Activated naive CD4-positive, alpha-beta T cell treated with anti-CD3 and anti-CD28 coated beads, Interleukin-2, amount 10 ng/mL, durations not matched to agents 7 days and 5 days (primary cell): ENCODE measurements at places on chromosomes 7 and 10.

DNA sequence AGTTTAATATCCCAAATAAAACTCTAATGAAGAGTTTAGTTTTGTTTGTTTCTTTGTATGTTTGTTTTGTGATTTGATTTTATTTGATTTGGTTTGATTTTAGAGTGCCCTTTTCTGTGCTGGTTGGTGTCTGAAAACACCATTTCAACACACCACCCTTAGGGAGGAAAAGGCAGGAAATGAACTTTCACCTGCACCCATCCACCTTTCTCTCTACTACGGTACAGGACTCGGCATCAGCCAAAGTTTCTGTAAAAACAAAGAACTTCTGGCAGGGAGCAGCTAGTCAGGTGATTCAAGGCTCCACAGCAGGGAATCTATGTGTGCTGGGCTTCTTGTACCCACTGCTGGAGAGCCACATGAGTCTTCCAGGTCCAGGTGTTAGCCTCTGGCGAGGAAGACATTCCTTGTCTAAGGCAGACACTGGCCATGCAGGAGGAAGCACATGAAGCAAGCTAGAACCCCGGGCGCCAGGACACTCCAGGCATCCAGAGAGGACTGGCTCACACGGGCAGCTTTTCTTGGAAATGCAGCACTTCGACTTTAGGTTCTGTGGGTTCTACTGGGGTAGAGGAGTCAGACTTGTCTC lies 22.1 kb upstream of the STK17A start:
- no peak for DNase-seq
- no peak overlapping the region for H3K4me3 ChIP-seq
- H3K4me1 ChIP-seq: peaks cover 8% of the 10 kb centered on the region
- no peak overlapping the region for H3K27ac ChIP-seq
- no peaks in the 10 kb centered on the region for H3K36me3 ChIP-seq

DNA sequence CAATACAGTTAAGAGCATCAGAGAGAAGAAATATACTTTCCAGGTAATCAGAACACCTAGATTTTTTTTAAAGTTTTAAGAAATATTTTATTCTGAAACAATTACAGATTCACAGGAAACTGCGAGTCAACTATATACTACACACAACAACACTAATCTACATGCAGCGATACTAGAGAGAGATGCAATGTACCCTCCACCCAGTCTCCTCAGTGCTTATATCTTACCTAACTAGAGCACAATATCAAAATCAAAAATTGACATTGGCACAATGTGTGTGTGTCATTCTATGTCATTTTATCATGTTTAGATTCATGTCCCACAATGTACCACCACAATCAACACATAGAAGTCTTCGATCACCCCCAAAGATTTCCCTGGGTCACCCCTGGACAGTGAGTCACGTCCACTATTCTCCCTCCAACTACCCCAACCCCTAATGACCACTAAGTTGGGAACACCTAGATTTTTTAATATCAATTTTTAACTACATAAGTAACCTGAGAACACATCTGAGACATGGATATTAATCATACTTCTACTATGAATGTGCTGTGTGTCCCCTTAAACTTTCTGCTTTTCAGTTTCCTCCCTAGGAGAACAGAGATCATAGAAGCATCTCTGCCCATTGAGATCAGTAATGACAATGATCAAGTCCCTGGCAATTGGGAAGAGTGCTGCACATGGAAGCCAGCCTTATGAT lies 86.5 kb downstream of the GSAP start:
- H3K36me3 ChIP-seq: peaks cover 3% of the 10 kb centered on the region
- no peak overlapping the region for H3K27ac ChIP-seq
- H3K27me3 ChIP-seq: no peaks in the 10 kb centered on the region
- no peak overlapping the region for H3K4me3 ChIP-seq
- peaks cover 59% of the 10 kb centered on the region for H3K4me1 ChIP-seq
- DNase-seq: no peak

- DNase-seq: no peak
- no peaks in the 10 kb centered on the region for H3K36me3 ChIP-seq
- H3K27ac ChIP-seq: no peak overlapping the region
Measured at GRCh38 chr7:102288285-102288930, 1.7 kb downstream of the SH2B2 start.

GRCh38 chr7:2821161-2821841 lies 22.8 kb downstream of the GNA12 start:
- H3K27ac ChIP-seq: no peak overlapping the region
- H3K4me1 ChIP-seq: peaks cover 7% of the 10 kb centered on the region
- no peak for DNase-seq
- no peaks in the 10 kb centered on the region for H3K36me3 ChIP-seq

GRCh38 chr7:67496589-67496988 lies 500.0 kb downstream of the TYW1 start:
- H3K36me3 ChIP-seq: no peaks in the 10 kb centered on the region
- no peaks in the 10 kb centered on the region for H3K27me3 ChIP-seq
- no peak for DNase-seq
- no peak overlapping the region for H3K27ac ChIP-seq
- H3K4me1 ChIP-seq: no peaks in the 10 kb centered on the region

- H3K27ac ChIP-seq: no peak overlapping the region
- no peaks in the 10 kb centered on the region for H3K36me3 ChIP-seq
- DNase-seq: no peak
- H3K4me3 ChIP-seq: no peak overlapping the region
- no peaks in the 10 kb centered on the region for H3K4me1 ChIP-seq
Measured at GRCh38 chr7:80186721-80187120, 52.1 kb downstream of the GNAI1 start.

GRCh38 chr10:3935141-3935540 lies 150.1 kb upstream of the KLF6 start:
- peak overlapping the region; percentile 45 for H3K4me3 ChIP-seq
- H3K27ac ChIP-seq: peak overlapping the region; percentile 89
- peak; percentile 72 for DNase-seq
- H3K36me3 ChIP-seq: peaks cover 14% of the 10 kb centered on the region
- H3K4me1 ChIP-seq: peaks cover 54% of the 10 kb centered on the region

- peaks cover 16% of the 10 kb centered on the region for H3K27me3 ChIP-seq
- DNase-seq: no peak
- H3K4me1 ChIP-seq: no peaks in the 10 kb centered on the region
Measured at GRCh38 chr10:48501226-48501625, 103.6 kb downstream of the ARHGAP22 start.

DNA sequence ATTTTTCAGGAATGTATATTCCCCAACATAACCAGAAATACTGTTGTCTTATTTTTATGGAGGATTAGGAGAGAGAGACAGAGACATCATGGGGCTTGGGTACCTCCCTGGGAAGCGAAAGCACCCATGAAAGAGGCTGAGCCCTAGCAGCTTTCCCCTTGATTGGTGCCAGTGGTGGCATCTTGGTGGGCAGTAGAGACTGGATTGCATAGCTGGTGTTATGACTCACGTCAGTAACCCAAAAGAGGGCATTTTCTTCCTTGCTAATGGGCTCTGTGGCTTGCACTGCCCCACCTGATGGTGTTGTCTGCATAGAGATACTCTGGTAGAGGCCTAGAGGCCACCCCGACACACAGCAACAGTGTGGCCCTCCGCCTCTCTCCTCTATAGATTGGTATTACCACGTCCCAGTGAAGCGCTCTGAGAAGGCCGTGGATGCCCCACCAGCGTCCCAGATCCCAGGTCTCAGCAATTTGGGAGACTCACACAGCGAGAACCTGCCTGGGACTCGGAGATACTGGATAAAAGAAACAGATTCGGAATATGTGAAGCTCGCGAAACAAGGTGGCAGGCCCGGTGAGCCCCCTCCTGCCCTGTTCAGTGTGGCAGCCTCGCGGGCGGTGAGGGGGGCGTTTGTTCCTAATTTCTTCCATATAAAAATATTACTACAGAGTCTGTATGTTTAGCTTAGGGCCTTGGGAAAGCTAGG lies 5.8 kb downstream of the C7orf57 start:
- no peaks in the 10 kb centered on the region for H3K36me3 ChIP-seq
- no peak for DNase-seq
- H3K27me3 ChIP-seq: peaks cover 40% of the 10 kb centered on the region
- H3K27ac ChIP-seq: no peak overlapping the region
- H3K4me3 ChIP-seq: no peak overlapping the region

GRCh38 chr7:21869785-21870402 lies 75.8 kb downstream of the CDCA7L start:
- no peak overlapping the region for H3K27ac ChIP-seq
- no peaks in the 10 kb centered on the region for H3K4me1 ChIP-seq
- H3K27me3 ChIP-seq: no peaks in the 10 kb centered on the region
- H3K4me3 ChIP-seq: no peak overlapping the region

GRCh38 chr7:32658467-32658869 lies 163.2 kb downstream of the AVL9 start:
- H3K27ac ChIP-seq: no peak overlapping the region
- DNase-seq: no peak
- H3K4me1 ChIP-seq: no peaks in the 10 kb centered on the region
- no peak overlapping the region for H3K4me3 ChIP-seq

DNA sequence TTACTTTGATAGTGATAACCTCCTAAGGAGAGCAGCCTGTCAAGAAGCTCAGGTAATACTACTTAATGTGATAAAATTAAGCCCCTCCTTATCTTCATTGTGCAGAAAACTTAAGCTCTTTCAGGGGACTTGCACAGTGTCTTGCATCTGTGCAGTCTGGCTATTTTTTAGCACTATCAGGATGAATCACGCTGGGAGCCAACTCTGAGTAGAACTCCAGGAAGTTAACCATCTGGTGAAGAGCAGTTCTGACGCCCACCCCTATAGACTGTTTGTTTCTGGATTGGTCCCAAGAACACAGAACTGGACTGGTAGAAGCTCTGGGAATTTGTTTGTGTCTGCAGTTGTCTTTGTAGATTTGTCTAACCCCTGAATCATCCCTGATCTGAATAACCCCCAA lies 41.9 kb downstream of the AGK start:
- no peaks in the 10 kb centered on the region for H3K27me3 ChIP-seq
- no peak for DNase-seq
- peaks cover 9% of the 10 kb centered on the region for H3K4me1 ChIP-seq

GRCh38 chr10:131901181-131901829 lies 497 bp downstream of the PPP2R2D start:
- H3K27me3 ChIP-seq: peaks cover 25% of the 10 kb centered on the region
- peak; percentile 67 for DNase-seq
- peaks cover 20% of the 10 kb centered on the region for H3K36me3 ChIP-seq
- H3K4me1 ChIP-seq: peaks cover 64% of the 10 kb centered on the region
- H3K27ac ChIP-seq: peak overlapping the region; percentile 91
- peak overlapping the region; percentile 82 for H3K4me3 ChIP-seq

GRCh38 chr7:111690364-111691111 lies 128.2 kb upstream of the IMMP2L start:
- no peaks in the 10 kb centered on the region for H3K27me3 ChIP-seq
- no peaks in the 10 kb centered on the region for H3K4me1 ChIP-seq
- no peak for DNase-seq
- no peak overlapping the region for H3K27ac ChIP-seq
- H3K4me3 ChIP-seq: no peak overlapping the region

DNA sequence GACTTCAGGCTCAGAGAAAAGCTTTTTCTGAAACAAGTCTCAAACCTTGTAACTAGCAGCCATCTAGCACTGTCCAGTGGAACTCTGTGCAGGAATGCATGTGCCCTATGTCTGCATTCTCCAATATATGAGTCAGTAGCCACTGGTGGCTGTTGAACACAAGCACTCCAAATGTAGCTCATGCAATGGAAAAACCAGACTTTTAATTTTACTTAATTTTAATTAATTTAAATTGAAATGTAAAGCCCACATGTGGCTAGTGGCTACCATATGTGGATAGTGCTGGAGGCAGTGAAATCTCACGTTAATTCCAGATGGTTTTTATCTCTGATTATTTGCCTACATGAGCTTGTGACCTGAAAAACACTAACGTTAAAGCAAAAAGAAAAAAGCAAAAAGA lies 225.1 kb downstream of the GATA3 start:
- peaks cover 45% of the 10 kb centered on the region for H3K27me3 ChIP-seq
- no peak overlapping the region for H3K27ac ChIP-seq
- H3K36me3 ChIP-seq: no peaks in the 10 kb centered on the region
- H3K4me3 ChIP-seq: no peak overlapping the region
- DNase-seq: no peak
- peaks cover 9% of the 10 kb centered on the region for H3K4me1 ChIP-seq

- no peaks in the 10 kb centered on the region for H3K27me3 ChIP-seq
- H3K36me3 ChIP-seq: peaks cover 2% of the 10 kb centered on the region
- H3K4me1 ChIP-seq: peaks cover 2% of the 10 kb centered on the region
- no peak overlapping the region for H3K4me3 ChIP-seq
- DNase-seq: no peak
- no peak overlapping the region for H3K27ac ChIP-seq
Measured at GRCh38 chr10:63355682-63356081, 110.1 kb downstream of the JMJD1C start.

GRCh38 chr10:86207226-86207625 lies 159.4 kb downstream of the GRID1 start:
- DNase-seq: no peak
- H3K36me3 ChIP-seq: no peaks in the 10 kb centered on the region

DNA sequence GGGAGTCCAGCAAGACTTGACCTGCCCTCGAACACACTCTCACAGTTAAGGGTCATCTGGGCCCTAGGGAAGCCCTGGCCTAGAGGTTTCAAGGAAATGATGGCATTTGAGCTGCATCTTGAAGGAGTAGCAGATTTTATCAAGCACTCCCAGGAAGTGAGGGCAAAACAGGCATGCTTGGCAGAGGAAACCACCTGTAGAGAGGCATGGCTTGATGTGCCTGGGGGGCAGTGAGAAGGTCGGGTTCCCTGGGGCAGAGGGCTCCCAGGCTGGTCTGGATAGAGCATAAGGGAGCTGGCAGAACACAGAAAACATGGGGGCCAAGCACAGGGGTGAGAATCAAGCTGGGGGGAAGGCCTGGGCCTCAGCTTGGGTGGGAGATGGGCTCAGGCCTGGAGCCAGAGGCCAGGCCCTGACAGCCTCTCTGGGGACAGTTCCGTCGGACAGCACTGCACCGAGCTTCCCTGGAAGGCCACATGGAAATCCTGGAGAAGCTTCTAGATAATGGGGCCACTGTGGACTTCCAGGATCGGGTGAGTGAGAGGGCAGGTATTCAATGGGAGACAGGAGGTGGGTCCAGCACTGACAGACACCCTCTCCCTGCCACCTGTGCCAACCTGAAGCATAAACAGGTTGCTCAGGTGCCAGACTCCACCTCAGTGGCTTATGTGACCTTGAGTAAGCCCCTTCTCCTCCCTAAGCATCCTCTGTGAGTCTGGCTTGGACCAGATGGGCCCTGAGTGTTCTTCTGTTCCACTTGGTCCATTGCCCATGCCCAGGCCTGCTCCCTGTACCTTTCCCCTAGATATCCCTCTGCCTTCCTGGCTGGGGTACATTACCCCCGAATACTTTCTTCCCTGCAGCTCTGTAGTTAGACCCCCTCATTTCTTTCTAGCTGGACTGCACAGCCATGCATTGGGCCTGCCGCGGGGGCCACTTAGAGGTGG lies 3.5 kb upstream of the HOGA1 start:
- peaks cover 26% of the 10 kb centered on the region for H3K27me3 ChIP-seq
- no peaks in the 10 kb centered on the region for H3K4me1 ChIP-seq
